H4 (cell line): ENCODE measurements at places on chromosomes 1 and 21. TPM values are rescaled to one million over a fixed set of nuclear protein-coding genes. Genes with fewer than 3 reads are reported as not detected.

DNA sequence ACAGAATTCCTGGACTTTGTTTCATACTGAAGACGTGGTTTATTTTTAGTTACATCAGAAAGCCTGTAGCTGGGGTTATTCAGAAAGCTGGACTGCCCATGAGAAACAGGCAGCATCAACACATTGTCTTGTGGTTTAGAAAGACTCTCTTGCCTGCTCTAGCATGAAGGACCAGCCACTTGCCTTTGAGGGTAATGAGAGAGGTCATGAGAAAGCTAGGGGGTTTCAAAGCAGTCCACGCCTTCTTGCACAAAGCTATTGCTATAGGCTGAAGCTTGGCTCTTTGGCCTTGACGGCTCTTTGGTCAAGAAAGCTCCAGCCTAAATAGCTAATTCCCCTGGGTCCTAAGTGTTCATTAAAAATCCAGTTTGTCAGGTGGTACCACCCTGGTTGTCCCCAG, 208.1 kb downstream of the PRDM2 start:
- no peak for DNase-seq

DNA sequence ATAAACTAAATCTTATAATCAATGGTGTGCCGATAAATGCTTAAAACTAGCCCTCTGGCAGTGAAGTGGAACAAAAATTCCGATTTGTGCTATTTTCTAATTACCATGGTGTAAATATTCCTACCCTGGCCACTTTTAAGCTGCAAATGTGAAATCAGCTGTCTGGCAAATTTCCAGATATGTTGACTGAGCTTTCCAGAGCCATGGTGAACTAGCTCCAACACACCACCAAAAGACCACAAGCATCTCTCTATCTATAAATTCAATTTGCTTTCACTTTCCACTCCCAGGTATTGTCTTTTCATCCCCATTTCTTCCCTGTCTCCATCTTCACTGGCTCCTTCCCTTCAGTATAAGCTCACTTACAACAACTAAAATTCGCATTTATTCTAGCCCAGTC, 152.3 kb upstream of the RGS18 start:
- no peak for DNase-seq

- peak; percentile 65 for DNase-seq
These were observed 20.1 kb downstream of the FAAP20 start for GRCh38 chr1:2174348-2175054.

Gene SOX13
- total RNA-seq, result 1.4 TPM in 2 replicates

DNA sequence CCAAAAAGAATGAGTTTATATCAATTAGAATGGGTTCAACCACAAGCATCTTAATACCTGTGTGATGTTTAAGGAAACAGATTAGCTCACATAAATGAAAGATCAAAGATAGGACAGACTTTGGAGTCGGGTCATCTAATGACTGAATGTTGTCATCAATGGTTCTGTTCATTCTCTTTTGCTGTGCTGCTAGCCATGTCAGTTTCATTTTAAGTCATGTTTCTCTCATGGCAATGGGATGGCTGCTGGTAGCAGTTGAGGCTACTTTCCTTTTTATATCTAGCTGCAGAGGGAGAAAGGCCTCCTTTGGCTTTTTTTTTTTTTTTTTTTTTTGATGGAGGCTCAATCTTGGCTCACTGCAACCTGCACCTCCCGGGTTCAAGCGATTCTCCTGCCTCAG, 86.9 kb upstream of the SPAG17 start:
- DNase-seq, result no peak

Gene LHX8
- 13.0 and 16.1 TPM in 2 replicates for total RNA-seq

- DNase-seq, result peak; percentile 6
These were observed 40.0 kb upstream of the PTPRC start for GRCh38 chr1:198598796-198599321.

Gene IVL
- total RNA-seq, result not detected in 2 replicates

Gene PARS2
- total RNA-seq, result 6.1 and 7.0 TPM in 2 replicates

Gene PEAR1
- not detected in 2 replicates for total RNA-seq

DNA sequence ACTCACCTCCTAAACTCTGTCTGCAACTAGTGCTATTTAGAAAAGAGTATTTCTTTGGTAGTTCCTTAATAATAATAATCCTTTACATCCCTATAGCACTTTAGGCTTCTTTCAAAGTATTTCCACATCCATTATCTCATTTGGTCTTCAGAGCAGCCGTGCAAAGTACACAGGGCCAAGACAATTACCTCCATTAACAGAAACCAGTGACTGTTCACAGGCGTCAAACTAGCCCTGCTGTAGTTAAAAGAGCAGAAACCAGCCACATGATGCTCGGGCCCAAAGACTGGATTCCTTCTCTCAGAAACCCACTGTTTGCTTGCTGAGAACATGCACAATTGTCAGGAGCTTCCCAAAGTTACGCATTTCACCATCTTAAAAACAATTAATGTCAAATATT, 396.0 kb upstream of the DAB1 start:
- no peak for DNase-seq

Gene NEGR1
- total RNA-seq, result 1.8 and 3.0 TPM in 2 replicates

DNA sequence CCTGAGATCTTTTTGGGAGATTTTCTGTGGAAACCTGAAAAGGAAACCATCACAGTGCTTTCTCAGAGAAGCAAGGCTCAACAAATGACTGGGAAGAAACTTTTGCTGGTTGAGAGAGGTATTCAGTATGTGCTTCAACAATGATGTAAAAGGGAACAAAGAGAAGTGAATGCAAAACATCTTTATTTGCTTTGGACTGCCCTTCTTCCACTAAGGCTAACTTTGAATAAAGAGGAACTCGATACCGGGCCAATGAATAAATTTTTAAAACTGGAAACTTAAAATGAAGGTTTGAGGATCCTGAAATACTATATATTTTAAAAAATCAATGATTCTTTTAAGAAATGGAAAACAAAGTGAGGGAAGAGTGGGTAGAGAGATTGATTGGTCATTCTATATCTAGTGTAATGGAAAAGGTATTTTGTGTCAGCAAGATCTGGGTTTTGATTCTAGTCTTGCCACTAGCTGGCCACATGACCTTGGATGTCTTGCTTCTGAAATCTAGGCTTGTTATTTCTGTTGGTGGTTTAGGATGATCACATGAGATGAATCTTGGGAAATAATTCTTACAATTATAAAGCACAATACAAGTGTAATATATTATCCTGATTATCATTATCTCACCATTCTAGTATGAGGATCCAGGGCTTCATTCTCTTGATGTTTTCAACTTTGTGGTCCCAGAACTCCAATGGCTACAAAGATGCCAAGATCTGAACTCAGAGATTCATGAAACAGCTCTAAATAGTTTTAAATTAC, 34.6 kb upstream of the APOBEC4 start:
- DNase-seq, result no peak

- no peak for DNase-seq
These were observed 1.7 kb downstream of the DNALI1 start for GRCh38 chr1:37558411-37558810.

Gene LAD1
- not detected in 2 replicates for total RNA-seq

GRCh38 chr1:63350320-63350719, 17.1 kb upstream of the ALG6 start:
- DNase-seq, result no peak

GRCh38 chr1:53731779-53732305, 7.1 kb downstream of the GLIS1 start:
- DNase-seq, result peak; percentile 68

GRCh38 chr1:21325231-21325718, 35.0 kb upstream of the ECE1 start:
- DNase-seq, result no peak

Gene PRDM16
- total RNA-seq, result 0.14 and 0.97 TPM in 2 replicates

DNA sequence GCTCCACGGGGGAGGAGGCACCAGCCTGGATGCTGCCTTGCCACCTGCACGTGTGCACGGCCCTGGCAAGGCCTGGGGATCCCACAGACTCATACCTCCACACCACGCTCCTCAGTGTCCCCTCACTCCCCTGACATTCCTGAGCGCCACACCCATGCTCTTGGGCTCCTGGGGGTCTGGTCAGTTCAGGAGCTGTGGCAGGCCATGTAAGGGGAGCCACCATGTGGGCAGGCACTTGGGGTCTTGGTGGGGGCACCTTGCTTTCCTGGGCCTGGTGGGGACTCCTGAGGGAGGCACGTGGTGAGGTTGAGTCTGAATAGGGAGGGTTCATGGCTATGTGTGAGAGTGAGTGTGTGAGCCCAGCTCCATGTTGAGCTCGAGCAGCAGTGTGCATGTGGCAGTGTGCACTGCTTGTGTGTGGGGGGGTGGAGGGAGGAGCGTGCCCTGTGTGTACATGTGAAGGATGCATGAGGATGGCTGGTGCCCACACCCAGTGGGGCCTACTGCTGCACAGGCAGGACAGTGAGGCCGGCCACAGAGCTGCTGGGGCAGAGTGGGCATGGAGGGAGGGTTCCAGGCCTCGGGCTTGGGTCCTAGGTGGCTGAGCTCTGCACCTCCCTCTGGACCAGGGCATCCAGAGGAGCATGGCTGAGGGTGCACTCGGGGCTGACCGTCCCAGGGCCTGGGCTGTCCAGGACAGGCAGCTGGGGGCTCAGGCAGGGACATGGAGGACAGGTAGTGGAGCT, 1.6 kb downstream of the GJC2 start:
- DNase-seq, result no peak

GRCh38 chr21:18249672-18250071, 5.0 kb downstream of the CHODL start:
- DNase-seq, result peak; percentile 10

DNA sequence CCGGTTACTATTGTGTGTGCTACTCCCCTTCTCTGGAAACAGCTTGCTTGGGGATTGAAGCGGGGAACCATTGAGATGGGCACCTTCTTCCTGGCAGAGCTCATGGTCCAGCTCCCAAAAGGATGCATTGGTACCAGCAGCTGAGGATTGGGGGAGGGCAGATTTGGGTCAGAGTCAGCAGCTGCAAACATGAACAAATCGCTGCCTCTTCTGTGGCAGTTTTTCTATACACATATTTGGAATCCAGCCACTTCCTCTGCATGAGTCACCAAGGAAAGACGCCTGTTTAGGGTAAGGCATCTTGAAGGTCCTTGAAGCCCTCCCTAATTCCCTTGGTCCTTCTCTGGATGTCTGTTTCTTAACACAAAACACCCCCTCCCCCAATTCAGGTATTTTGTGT, 104.7 kb downstream of the DAB1 start:
- DNase-seq, result no peak

DNA sequence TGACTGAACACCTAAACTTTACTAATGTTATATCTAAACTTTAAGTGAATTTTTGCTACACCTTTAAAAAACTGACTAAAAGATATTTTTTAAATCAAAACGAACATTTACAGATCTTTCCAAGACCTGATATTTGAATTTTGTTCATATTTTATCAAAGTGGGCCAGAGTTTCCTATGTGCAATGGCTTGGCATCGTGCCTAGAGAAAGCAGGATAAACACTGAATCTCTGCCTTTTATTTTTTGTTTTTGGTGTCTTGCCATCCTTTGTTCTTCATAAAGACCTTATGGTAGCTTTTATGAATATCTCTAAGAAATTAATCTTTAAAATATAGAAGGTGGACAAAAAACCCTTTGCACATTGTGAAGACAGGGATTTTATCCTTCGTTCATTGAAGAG, 25.8 kb upstream of the VPS26C start:
- DNase-seq, result no peak

DNA sequence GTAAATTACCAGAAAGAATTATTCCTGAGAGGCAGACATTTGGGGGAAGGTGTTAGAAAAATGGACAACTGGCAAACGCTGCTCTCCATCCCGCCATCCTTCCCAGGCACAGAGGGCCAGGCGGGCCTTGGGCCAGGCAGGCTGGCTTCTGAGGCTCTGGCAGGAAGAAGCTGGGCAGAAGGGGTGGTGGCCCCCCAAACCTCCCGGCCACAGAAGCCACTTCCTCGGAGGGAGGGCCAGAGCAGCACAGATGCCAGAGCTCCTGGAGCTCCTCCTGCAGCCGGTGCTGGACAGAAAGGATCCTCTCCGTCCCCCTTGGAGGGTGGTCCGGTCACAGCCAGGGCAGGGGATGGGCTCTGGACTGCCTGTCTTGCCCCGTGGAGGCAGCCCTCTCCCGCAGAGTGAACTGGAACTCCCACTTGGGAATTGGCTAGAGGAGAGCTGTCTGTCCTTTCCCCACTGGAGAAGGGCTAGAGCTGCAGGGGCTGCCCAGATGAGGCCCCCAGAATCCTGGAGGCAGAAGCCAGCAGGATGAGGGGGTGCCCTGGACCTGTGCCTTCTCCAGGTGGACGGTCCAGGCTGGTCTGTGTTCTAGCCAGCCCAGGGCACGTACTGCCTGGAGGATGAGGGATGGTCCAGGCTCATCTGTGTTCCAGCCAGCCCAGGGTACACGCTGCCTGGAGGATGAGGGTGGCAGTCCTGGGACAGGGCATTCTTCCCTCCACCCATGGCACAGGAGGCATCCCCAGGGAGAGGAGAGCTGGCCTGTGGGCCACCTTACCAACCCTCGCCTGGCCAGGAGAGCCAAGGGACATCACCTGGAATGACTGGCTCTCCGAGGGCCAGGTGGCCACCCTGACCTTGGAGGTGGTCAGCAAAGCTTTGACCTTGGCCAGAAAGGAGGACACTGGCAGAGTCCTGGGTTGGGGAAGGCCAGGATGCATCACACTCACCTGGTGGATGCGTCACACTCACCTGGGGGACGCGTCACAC, 47.4 kb upstream of the ACTRT2 start:
- DNase-seq, result no peak

GRCh38 chr1:209688746-209689234, 13.6 kb downstream of the G0S2 start:
- DNase-seq, result peak; percentile 19

GRCh38 chr1:48003741-48004531, 6.8 kb upstream of the TRABD2B start:
- DNase-seq, result peak; percentile 83

DNA sequence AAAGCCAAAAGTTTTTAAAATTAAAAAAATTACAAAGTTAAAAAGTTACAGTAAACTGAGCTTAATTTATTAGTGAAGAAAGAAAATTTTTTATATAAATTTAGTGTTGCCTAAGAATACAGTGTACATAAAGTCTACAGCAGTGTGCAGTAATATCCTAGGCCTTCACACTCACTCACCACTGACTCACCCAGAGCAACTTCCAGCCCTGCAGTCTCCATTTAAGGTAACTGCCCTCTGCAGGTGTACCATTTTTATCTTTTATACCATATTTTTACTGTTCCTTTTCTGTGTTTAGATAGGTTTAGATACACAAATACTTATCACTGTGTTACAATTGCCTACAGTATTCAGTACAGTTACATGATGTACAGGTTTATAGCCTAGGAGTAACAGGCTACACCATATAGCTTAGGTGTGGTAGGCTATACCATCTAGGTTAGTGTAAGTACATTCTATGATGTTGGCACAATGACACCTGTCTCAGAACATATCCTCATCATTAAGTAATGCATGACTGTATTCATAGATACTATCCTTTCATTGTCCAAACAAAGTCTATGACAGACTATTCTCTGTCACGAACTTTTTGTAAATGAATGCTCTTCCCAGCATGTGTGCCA, 78.6 kb upstream of the PBX1 start:
- DNase-seq, result no peak

Gene UMODL1
- not detected in 2 replicates for total RNA-seq

DNA sequence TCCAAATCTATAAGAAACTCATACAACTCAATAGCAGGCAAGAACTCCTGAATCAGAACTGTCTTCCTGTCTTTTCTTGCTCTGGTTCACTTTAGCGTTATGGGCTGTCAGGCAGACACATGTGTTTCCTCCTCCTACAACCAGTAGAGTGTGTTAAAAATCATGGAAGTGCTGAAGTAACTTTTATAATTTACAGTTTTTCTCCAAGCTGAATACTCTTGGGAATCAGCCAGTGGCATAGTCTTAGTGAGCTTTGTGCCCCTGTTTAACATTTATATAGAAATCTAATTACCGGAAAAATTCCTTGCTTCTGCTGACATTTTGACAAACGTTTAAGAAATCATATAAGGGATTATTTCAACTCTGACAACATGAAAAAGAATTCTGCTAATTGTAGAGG, 113.1 kb upstream of the RGS18 start:
- no peak for DNase-seq
